CD4-positive, CD25-positive, alpha-beta regulatory T cell (primary cell): ENCODE measurements at places on chromosomes 1 and 21.

GRCh38 chr1:240820816-240821215, 208.9 kb upstream of the GREM2 start:
- H3K4me1 ChIP-seq, result no peaks in the 10 kb centered on the region
- H3K27ac ChIP-seq, result no peak overlapping the region
- H3K27me3 ChIP-seq, result no peaks in the 10 kb centered on the region
- H3K4me3 ChIP-seq, result no peak overlapping the region
- no peaks in the 10 kb centered on the region for H3K36me3 ChIP-seq

GRCh38 chr1:869499-870244, 54.1 kb upstream of the SAMD11 start:
- H3K27me3 ChIP-seq, result peaks cover 3% of the 10 kb centered on the region
- peaks cover 5% of the 10 kb centered on the region for H3K4me1 ChIP-seq
- no peaks in the 10 kb centered on the region for H3K36me3 ChIP-seq
- H3K4me3 ChIP-seq, result no peak overlapping the region
- H3K27ac ChIP-seq, result no peak overlapping the region
- peak; percentile 77 for DNase-seq

DNA sequence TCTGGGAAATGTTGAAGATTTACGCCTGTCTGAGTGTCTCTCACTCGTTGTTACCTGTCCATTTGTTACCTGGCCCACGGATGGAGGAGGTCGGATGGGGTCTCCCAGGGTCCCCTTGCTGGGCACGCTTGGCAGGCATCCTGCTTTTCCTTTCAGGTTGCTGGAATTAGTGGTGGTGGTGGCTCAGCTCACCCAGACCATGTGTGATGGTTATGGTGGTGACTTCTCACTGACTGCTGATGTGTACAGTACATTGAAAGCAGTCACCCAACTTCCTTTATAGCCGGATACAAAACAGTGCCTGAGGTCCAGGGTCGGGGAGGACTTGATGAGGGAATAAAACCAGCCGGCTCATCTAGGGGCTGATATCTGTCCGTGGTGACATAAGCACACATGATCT, 19.5 kb downstream of the MAPKAPK2 start:
- peak overlapping the region; percentile 65 for H3K4me3 ChIP-seq
- H3K4me1 ChIP-seq, result peaks cover 82% of the 10 kb centered on the region
- H3K27ac ChIP-seq, result peak overlapping the region; percentile 61
- H3K27me3 ChIP-seq, result no peaks in the 10 kb centered on the region

GRCh38 chr1:15850471-15851001, 3.0 kb downstream of the SPEN start:
- peak overlapping the region; percentile 99 for H3K4me3 ChIP-seq
- no peaks in the 10 kb centered on the region for H3K36me3 ChIP-seq
- peaks cover 50% of the 10 kb centered on the region for H3K4me1 ChIP-seq
- H3K27me3 ChIP-seq, result no peaks in the 10 kb centered on the region
- peak overlapping the region; percentile 91 for H3K27ac ChIP-seq
- DNase-seq, result no peak

DNA sequence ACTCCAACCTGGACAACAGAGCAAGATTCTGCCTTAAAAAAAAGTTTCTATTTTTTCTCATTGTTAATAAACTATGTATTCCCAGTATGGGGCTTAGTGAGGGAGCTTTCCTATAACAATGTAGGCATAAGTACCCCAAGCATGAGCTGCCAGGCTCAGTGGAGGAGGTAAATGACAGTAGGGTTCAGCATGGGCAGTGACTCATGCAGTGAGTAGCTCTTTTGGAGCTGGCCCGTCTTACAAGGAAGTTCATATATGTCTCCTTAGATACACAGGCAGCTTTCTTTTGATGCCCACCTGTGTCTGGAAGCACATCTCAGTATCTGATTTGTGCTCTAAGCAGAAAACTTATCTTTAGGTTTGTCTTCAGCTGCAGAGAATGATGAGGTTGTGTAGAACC, 57.9 kb downstream of the ZNF678 start:
- no peaks in the 10 kb centered on the region for H3K27me3 ChIP-seq
- no peak overlapping the region for H3K4me3 ChIP-seq
- peaks cover 6% of the 10 kb centered on the region for H3K36me3 ChIP-seq

GRCh38 chr21:28174701-28175100, 818.0 kb downstream of the LTN1 start:
- H3K27ac ChIP-seq, result no peak overlapping the region
- H3K27me3 ChIP-seq, result no peaks in the 10 kb centered on the region
- H3K36me3 ChIP-seq, result no peaks in the 10 kb centered on the region

DNA sequence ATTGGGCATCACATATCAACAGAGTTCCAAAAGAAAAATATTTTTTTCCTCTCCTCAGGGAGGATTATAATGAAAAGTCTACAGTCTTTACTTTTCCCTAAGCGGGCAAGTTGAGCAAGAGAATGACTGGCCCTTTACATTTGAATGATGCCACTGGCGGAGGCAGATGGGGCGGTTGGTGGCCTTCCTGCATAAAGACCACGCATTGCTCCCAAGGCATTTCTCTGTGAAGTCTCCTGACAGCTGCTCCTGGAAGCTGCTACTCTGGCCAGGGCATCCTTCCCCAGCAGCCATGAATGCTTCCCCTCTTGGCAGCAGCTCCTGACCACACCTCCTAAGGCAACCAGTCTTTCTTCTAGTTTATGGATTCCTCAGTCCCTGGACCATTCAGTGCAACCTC, 161.1 kb upstream of the RRP15 start:
- no peaks in the 10 kb centered on the region for H3K27me3 ChIP-seq
- DNase-seq, result no peak
- no peak overlapping the region for H3K27ac ChIP-seq
- H3K4me1 ChIP-seq, result no peaks in the 10 kb centered on the region
- H3K4me3 ChIP-seq, result no peak overlapping the region
- no peaks in the 10 kb centered on the region for H3K36me3 ChIP-seq

DNA sequence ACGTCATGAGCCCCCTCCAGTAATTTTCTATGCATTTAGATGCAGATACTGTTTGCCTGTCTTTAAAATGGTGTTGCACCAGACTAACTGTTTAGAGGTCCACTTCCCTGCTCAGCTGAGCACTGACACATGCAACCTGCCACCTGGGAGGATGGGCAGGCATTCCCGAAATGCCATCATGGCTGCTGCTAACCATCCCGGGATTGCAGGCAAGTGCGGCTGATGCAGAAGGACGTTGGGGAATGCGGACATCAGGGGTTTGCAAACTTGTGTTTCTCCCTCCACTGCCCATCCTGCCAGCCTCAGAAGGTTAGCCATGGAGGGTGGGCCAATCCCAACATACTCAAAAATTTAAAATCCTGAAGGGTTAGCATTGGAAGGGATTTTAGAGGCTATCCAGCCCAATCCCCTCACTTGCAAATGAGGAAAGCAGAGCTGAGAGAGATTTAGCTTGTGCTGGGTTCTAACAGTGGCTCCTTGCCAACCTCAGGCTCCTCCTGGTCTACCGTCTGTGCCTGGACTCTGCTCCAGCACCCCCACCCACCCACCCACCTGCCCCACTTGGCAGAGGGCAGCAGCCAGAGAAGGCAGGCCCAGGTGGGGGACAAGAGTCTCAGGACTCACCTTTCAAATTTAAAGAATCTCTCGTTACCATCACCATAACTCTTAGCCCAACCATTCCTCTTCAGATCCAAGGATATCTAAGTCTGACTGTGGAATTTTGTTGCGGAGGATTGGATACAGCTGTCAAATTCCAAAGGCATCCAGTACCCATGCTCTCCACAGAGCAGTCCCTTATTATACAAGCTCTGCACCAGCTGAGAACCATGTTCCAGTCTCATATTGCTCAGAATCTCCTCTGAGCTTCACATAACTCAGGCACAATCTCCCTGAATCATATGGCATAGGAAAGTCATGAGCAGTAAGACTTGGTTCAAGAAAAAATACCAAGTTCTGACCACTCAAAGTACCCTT, 34.2 kb downstream of the HIVEP3 start:
- DNase-seq, result no peak
- no peaks in the 10 kb centered on the region for H3K27me3 ChIP-seq
- H3K4me3 ChIP-seq, result no peak overlapping the region
- no peak overlapping the region for H3K27ac ChIP-seq

- no peaks in the 10 kb centered on the region for H3K4me1 ChIP-seq
- H3K4me3 ChIP-seq, result no peak overlapping the region
- H3K36me3 ChIP-seq, result no peaks in the 10 kb centered on the region
- no peak for DNase-seq
- H3K27ac ChIP-seq, result no peak overlapping the region
- peaks cover 8% of the 10 kb centered on the region for H3K27me3 ChIP-seq
These were observed 34.5 kb downstream of the EPHA10 start for GRCh38 chr1:37730376-37730775.
